ENCODE measurements at places on chromosomes 11 and 22. TPM values are rescaled to one million over a fixed set of nuclear protein-coding genes. Genes with fewer than 3 reads are reported as not detected.

DNA sequence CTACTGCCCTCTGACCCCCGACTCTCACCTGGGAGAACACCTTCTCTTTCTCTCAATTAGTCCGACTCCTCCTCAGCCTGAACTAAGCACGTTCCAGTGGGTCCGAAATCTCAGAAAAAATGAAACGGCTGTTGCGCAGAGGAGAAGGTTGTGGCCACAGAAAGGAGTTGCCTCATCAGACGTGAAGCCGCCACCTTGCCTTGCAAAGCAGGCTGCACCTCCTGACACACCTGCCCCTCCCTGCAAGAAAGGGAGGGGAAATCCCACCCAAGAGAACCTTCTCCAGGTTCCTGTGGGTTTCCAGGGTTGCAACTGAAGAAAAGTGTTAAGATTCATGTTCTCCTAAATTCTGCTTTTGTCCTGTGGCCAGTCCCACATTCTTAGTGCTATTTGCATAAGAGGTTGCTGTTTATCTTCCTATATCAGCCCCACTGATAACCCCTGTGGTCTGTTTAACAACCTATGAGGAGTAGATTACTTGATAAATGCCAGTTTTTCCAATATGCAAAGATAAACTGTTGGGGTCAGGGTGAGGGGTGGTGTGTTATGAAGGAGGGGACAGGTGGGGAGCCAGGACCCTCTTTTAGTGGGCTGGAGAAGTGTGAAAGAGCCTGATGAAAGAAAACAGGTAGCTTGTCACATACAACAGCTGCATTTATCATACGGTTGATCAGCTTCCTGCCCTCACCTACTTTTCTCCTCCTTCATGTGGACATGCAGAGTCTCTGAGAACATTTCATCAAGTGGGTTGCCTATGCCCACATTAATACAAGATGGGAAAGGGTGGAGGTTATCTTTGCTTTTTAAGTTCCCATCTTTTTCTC is 18.2 kb downstream of the ZBTB16 start:
- H3K36me3 ChIP-seq, result peaks cover 24% of the 10 kb centered on the region
- no peak for DNase-seq

DNA sequence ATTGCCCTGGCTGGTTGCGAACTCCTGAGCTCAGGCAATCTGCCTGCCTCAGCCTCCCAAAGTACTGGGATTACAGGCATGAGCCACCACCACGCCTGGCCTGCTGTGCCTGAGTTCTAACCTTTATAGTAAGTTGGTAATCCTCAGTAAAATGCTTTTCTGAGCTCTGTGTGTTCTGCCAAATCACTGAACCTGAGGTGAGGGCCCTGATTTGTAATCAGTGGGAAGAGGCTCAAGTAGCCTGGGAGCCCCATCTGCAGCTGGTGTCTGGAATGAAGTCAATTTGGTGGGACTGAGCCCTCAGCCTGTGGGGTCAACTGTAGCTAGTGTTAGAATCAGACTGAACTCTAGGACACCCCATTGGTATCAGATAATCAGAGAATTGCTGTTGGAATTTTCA is 72.6 kb upstream of the PARVG start:
- DNase-seq, result peak; percentile 21
- no peak overlapping the region for H3K27ac ChIP-seq

DNA sequence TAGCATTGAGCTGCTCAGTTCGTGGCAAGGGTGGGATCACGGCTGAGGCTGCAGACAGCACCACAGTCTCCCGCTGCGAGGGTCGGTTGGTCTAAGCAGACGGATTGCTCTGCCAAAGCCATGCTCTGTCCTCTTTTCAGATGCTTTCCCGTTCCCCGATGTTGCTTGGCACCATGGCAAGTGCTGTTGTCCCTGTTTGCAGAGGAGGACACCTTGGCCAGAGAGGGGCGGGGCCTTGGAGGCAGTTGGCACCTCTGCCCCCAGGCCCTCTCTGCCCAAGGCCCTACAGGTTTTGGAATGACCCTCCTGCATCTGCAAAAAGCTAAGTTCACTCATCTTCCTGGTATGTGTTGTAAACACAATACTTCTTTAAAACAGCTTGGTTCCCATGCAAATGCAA is 11.6 kb downstream of the CCDC157 start:
- DNase-seq, result peak; percentile 44
- H3K4me3 ChIP-seq, result no peak overlapping the region
- H3K4me1 ChIP-seq, result no peaks in the 10 kb centered on the region
- no peak overlapping the region for H3K27ac ChIP-seq

DNA sequence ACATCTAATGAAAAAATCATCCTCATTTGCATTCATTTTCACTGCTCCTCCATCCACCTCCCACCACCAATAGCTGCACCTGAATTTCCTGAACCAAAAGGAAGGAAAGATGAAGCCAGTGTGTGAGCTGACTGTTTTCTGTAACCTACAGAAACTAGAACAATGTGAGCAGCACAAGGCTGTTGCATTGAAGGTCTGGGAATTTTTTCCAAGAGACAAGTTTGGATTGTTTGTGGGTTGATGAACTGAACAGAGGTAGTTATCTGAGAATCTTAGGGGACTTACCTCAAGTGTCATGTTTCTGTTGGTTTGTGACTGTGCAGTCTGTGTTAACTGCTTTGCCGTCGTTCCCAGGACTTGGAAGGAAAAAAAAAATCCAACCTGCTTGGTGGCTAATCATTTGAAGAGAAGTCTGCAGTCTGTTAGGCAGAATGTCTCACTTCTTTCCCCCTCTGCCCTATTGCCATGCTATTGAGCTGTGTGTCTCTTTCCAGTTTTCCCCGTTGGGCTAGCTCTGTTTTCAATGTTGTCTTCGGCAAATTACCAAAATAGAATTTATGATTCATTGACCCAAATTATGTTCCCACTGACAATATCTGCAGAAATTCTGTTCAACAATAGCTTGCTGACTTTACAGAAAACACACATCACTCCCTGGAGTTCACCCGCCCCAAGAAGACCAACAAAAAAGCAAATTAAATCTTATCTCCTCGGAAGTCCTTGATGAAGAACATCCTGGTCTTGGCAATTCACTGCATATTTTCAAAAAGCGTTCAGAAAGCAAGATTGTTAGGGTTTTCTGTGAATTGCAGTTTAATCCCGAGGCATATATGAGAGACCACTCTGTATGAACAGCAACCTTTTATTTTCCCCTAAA is 76.0 kb downstream of the SC5D start:
- no peak for DNase-seq
- no peaks in the 10 kb centered on the region for H3K4me1 ChIP-seq
- peaks cover 40% of the 10 kb centered on the region for H3K27me3 ChIP-seq
- H3K36me3 ChIP-seq, result no peaks in the 10 kb centered on the region
- no peak overlapping the region for H3K27ac ChIP-seq

The SCGB1A1 gene
- total RNA-seq, result not detected

The TSPAN32 gene
- total RNA-seq, result not detected

The FGF4 gene
- not detected for total RNA-seq
